ENCODE measurements at places on chromosomes 2 and 18. TPM values are rescaled to one million over a fixed set of nuclear protein-coding genes. Genes with fewer than 3 reads are reported as not detected.

GRCh38 chr2:186592137-186592875 is 2.5 kb downstream of the ITGAV start:
- peaks cover 12% of the 10 kb centered on the region for H3K4me1 ChIP-seq
- H3K4me3 ChIP-seq = no peak overlapping the region
- no peaks in the 10 kb centered on the region for H3K27me3 ChIP-seq
- no peak overlapping the region for H3K27ac ChIP-seq
- H3K36me3 ChIP-seq = no peaks in the 10 kb centered on the region

DNA sequence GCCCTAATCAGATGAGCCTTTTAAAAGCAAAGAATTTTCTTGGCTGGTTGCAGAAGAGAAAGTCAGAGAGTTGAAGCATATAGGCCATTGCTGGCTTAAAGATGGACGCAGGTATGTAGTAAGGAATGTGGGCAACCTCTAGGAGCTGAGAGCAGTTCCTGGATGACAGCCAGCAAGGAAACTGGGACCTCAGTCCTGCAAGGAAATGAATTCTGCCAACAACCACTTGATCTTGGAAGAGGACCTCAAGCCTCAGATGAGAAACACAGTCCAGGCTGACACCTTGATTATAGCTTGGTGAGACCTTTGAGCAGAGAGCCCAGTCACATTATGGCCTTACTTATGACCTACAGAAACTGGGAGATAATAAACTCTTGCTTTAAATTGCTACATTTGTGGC is 15.7 kb downstream of the PHOSPHO2 start:
- no peak for DNase-seq
- H3K27ac ChIP-seq = no peak overlapping the region
- no peak overlapping the region for H3K4me3 ChIP-seq
- no peaks in the 10 kb centered on the region for H3K4me1 ChIP-seq
- H3K27me3 ChIP-seq = no peaks in the 10 kb centered on the region
- H3K36me3 ChIP-seq = no peaks in the 10 kb centered on the region

- H3K36me3 ChIP-seq = no peaks in the 10 kb centered on the region
- no peaks in the 10 kb centered on the region for H3K27me3 ChIP-seq
- no peak overlapping the region for H3K4me3 ChIP-seq
- no peaks in the 10 kb centered on the region for H3K4me1 ChIP-seq
- no peak for DNase-seq
- H3K27ac ChIP-seq = no peak overlapping the region
These were observed 12.9 kb upstream of the EPAS1 start for GRCh38 chr2:46284260-46284659.

GRCh38 chr2:119249855-119250717 is 26.5 kb downstream of the STEAP3 start:
- no peak for DNase-seq
- no peak overlapping the region for H3K27ac ChIP-seq
- H3K4me3 ChIP-seq = no peak overlapping the region
- no peaks in the 10 kb centered on the region for H3K27me3 ChIP-seq

GRCh38 chr2:105611811-105612424 is 132.8 kb upstream of the NCK2 start:
- H3K27ac ChIP-seq = no peak overlapping the region
- H3K4me3 ChIP-seq = no peak overlapping the region
- DNase-seq = no peak
- H3K27me3 ChIP-seq = no peaks in the 10 kb centered on the region
- no peaks in the 10 kb centered on the region for H3K36me3 ChIP-seq
- no peaks in the 10 kb centered on the region for H3K4me1 ChIP-seq

Gene FIGN
- total RNA-seq = not detected

Gene CCL20
- total RNA-seq = not detected

Measured in natural killer cell (primary cell).